ENCODE measurements at places on chromosomes 11 and 22.

GRCh38 chr11:13137844-13138301, 128.8 kb downstream of the RASSF10 start:
- DNase-seq: no peak

GRCh38 chr11:26914968-26915367, 78.9 kb upstream of the FIBIN start:
- DNase-seq: no peak

DNA sequence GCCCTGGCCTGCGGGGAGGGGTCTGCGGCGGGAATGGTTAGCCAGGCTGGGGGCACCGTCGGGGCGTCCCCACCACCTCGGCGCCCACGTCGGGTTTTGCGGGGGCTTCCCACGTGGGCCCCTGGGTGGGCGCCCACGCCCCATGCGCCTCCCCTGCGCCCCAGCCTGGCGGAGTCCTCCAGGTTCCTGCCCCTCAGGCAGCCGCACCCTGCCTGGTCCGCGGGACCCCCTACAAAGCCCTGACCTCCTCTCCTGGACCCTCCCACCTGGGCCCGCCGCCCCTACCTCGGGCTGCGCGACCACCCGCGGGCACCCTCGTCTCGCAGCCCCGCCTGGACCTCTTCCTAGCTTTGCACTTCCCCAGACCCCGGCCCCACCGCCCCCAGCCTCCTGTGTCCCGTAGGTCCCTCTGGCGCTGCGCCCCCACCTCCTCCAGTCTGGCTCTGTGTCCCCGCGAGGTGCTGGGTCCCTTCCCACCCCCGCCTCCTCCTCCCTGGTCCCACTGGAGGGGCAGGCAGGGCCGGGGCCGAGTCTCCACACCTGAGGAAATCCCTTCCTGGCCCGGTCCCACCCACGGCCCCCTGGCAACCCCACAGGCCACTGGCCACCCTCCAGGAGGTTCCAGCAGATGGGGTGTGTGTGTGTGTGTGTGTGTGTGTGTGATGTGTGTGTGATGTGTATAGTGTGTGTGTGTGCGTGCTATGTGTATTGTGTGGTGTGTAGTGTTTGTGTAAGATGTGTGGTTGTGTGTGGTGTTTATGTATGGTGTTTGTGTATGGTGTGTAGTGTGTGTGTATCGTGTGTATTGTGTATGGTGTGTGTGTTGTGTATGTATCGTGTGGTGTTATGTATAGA, 11.8 kb downstream of the PIM3 start:
- DNase-seq: no peak

DNA sequence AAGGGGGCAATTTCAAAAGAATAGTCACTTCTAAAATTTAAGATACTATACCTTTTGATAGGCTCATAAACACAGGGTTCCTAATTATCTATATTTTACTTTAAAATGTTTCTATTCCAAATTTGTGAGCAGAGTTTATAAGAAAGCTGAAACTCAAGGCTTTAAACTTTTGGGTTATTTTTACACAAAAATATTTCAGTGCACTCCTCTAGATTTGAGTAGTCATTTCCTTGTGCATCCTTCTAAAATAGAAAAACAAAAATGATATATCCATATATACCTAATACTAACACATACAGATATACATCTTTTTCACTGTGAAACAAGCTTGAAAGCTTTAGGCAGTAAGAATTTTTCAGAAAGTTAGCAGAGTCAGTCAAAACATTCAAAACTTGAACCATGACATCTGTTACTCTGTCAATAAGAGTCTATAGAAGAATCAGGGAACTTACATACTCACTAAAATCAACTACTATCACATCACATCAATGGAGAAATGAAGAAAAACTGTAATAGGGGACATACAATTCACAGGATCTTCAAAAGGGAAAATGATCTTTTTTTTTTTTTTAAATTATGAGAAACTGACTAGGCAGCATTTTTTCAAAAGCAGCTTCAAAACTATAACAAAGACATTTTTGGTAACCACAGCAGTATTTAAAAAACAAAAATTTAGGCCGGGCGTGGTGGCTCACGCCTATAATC, 5.1 kb downstream of the PHF21A start:
- no peak for DNase-seq

GRCh38 chr22:33260498-33260897, 202.3 kb upstream of the SYN3 start:
- DNase-seq: no peak

DNA sequence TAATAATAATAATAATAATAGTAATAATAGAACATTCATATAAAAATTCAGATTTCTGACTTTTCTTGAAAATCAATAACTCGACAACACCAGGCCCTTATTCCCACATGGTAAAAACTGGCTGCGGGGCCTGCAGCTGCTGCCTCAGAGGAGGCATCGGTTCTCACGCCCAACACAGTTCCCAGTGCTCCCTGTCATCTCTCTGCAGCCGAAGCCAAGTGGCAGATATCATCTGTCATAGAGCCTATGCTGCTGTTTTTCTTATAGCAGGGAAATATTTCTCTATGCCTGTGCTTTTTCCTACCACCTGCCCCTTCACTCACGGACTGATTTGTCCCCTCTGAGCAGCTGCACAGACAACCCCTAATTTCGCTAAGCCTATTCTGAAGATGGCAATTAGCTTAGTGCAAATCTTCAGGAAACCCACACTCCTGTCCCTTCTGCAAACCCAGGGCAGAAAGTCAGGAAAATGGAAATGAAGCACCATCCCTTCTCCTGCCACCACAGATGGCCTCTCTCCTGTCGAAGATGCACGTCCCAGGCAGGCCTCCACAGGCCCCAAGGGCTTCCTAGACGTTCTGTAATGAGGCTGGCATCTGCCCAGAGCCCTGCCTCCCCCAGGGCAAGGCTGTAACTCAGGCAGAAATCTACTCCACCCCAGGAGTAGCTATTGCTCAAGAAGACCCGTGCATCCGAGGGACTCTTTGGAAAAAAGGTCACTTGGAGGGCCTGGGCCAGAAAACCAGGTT, 66.7 kb downstream of the SYN3 start:
- no peak for DNase-seq

GRCh38 chr22:50039669-50040443, 18.2 kb downstream of the TTLL8 start:
- DNase-seq: no peak

GRCh38 chr11:19962801-19963175, 197.5 kb downstream of the DBX1 start:
- no peak for DNase-seq

- no peak for DNase-seq
Observed at GRCh38 chr11:12631651-12632050, 42.6 kb upstream of the TEAD1 start.

- DNase-seq: no peak
Observed at GRCh38 chr11:6862961-6863360, at the start of gene OR10A2. TSS of gene OR10A2 (plus strand) at chr11:6863057. CDS start at chr11:6869755, 6,698 bp downstream.

DNA sequence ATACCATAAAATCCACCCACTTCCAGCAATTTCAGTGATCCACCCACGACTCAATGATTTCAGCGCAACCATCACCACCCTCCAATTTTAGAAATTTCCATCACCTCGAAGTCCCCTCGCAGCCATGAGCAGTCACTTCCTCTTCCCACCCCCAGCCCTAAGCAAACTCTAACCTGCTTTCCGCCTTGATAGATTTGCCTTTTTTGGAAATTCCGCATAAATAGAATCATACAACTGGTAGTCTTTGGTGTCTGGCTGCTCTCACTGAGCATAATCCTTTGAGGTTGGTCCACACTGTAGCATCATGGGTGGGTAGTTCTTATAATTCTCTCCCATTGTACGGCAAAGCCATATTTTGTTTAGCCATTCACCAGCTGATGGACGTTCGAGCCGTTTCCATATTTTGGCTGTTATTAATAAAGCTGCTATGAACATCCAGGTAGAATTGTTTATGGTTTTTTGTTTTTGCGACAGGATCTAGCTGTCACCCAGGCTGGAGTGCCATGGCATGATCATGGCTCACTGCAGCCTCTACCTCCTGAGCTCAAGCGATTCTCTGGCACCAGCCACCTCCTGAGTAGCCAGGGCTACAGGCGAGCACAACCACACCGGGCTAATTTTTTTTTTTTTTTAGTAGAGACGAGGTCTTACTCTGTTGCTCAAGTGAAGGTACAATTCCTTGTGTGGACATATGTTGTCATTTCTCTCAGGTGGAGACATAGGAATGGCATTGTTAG, 16.0 kb downstream of the PIM3 start:
- DNase-seq: no peak

GRCh38 chr11:6406370-6406769, 12.5 kb downstream of the APBB1 start:
- DNase-seq: no peak

DNA sequence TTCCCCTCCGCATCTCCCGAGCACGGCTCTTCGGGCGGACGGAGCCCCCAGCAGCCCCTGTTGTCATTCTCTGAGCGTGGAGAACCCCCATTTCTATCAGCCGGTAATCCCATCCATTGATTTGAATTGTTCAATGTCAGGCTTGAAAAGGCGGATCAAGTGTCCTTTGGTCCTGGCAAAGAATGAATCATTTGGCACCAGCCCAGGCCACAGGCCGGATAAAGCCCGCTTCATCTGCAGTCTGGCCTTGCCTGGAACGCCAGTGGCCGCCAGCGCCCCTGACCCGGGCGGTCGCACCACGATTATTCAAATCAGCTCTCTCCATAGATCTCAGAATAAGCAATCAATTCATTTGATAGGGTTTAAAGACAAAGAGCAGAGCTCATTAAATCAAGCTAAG, 188.9 kb downstream of the BRD1 start:
- no peak for DNase-seq

DNA sequence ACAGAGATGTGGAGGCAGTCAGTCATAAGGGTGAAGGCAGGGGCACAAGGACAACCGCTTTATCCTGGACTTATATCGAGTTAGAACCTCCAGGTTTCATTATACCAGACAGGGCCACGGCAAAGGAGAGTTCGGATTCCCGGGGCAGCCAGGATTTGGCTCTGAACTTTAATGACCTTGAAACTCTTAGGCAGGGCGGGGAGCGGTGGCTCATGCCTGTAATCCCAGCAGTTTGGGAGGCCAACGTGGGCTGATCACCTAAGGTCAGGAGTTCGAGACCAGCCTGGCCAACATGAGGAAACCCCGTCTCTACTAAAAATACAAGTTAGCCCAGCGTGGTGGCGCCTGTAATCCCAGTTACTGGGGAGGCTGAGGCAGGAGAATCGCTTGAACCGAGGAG, 1.1 kb upstream of the MYRF start:
- no peak for DNase-seq

GRCh38 chr11:134691295-134691873, 279.3 kb upstream of the B3GAT1 start:
- no peak for DNase-seq

GRCh38 chr11:14499178-14499559, 442 bp downstream of the COPB1 start:
- DNase-seq: no peak

DNA sequence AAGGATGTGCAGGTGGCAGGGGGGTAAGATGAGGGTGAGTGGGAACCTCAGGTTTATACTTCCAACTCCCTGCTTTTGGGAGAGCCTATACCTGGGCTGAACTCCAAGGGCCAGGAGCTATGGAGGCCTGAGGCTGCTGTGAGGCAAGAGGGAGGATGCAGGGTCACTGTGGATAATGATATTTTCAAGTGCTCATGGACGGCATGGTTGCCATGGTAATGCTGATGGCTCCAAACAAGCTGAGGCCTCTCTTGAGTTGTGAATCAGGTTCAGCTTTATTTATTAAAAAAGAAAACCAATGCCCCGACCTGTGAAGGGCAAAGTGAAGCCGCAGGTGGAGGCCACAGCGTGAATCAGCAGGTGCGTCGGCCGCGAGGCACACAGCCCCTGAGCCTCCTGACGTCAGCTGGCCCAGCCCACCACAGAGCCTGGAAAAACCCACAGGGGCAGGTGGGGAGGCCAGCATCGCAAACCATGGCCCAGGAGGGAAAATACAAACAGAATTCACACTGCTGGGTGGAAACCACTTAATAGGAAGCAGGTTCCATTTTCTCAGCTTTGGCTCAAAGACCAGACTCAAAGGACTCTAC, 17.4 kb upstream of the CREB3L1 start:
- no peak for DNase-seq

- no peak for DNase-seq
Observed at GRCh38 chr11:73320763-73321603, 12.9 kb downstream of the ARHGEF17 start.

DNA sequence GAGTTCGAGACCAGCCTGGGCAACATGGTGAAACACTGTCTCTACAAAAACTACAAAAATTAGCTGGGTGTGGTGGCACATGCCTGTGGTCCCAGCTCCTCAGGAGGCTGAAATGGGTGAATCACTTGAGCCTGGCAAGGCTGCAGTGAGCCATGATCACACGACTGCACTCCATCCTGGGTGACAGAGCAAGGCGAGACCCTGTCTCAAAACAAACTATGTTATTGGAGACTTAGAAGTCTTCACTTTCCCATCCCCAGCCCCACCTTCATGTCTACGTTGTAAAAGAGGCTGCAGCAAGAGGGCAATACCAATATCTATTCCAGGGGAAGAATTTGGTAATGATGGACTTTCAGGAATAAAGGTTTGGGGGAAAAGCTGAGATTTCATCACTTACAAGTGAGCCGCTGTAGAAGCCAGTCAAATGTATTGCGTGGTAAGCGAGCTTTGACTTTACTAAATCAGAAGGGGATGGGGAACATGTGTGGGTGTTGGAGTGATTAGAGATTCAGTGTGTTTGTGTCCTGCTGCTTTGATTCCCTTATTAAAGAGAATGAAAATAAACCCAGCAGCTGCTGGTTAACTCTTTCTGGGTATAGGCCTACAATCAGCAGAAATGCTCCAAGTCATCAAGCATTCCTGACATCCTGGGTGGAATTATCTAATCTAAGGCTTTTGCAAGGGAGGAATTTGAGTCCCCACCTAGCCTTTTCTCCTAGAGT, 53.7 kb downstream of the UBASH3B start:
- no peak for DNase-seq

GRCh38 chr11:4072668-4073285, 21.8 kb upstream of the RRM1 start:
- peak; percentile 73 for DNase-seq

Measured in Panc1 (cell line).